ENCODE measurements at places on chromosomes 3 and 15. TPM values are rescaled to one million over a fixed set of nuclear protein-coding genes. Genes with fewer than 3 reads are reported as not detected.

Gene TRIM42
- total RNA-seq, result not detected

Gene ISL2
- 0.69 TPM for total RNA-seq

Gene B3GNT5
- total RNA-seq, result 23.0 TPM

Gene EAF2
- total RNA-seq, result 3.0 TPM

Gene CYP1A2
- total RNA-seq, result not detected

Gene IL17RC
- total RNA-seq, result 33.2 TPM

Data from epithelial cell of proximal tubule (primary cell).